ENCODE measurements at places on chromosomes 1 and 21. TPM values are rescaled to one million over a fixed set of nuclear protein-coding genes. Genes with fewer than 3 reads are reported as not detected.

Gene RAB13
- 79.3 TPM for total RNA-seq

DNA sequence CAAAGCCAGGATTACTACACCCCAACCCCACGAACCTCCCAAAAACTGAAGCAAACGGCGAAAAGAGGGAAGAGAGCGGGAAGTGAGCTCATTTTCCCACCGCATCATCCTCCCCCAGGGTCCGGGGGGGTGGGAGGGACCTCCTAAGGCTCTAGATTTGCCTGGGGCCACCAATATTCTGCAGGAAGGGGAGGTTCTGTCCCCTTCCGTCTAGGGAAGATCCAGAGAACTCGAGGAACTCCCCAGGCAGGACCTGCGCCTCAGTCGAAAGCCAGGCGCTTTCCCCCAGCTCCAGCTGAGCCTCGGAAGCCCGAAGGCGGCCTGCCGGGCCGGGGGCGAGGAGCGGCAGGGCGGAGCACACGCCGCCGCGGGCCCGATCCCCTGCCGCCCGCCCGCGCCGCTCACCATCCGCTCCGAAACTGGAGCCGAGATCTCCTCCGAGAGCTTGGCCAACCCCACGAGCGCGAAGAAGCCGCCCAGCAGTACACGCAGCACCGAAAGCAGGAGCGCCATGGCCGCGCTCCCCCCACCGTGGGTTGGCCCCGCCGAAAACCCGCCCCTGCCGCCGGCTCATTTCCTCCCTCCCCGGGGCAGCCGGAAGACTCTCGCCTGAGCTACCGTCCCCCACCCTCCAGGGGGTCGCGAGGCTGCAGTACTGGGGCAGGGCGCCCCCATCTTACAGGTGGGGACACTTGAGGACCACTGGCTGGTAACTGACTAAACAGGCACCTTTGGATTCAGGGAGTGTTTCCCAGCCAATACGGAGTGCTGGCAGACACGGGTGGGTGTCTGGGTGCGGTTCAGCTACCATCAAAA lies at the start of gene TMEM35B:
TSS of gene TMEM35B (minus strand) at position 555 of the 816 bp plus-strand sequence. CDS start at position 513, 42 bp downstream.
- peak; percentile 77 for DNase-seq

Gene FBLIM1
- 78.3 TPM for total RNA-seq

Gene C1orf185
- total RNA-seq: not detected

DNA sequence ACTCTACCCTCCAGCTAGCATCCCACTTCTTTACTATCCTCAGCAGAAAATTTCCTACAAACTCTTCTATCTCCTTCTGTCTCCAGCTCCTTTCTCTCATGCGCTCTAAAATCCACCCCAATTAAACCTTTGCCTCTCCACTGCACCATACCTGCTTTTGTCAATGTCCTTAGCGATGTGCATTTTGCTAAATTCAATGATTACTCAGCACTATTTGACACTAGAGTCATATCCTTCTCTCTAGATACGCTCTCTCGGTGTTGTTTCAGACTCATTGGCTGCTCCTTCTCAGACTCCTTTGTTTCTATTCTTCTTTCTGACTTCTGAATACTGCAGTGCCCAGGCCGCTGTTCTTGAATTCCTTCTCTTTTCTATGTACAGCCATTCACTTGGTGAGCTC lies 144.2 kb downstream of the HLX start:
- no peak for DNase-seq

- DNase-seq: no peak
These were observed 8.2 kb upstream of the TGFBR3 start for GRCh38 chr1:91894036-91894761.

Gene GSTM5
- total RNA-seq: 0.52 TPM

GRCh38 chr21:34337741-34338140 lies 26.1 kb upstream of the KCNE2 start:
- DNase-seq: no peak

GRCh38 chr1:160781186-160781766 lies 14.7 kb upstream of the LY9 start:
- DNase-seq: no peak

DNA sequence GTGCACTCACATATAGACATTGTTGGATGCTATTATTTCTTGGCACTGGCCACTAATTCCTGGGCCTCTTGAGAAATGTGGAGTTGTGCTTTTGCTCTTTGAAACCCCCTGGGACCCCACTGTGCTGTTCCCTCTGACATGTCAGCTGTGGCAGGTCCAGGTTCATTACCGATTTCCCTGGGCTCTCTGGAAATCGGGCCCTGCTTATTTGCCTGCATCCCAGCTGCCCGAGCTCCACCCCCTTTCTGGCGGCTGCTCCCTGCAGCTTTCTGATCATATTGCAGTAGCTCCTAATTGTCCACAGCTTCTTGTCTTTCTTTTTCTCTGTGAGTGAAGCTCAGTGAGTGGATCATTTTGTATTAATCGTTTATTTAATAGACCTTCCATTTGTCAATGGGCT lies 183.7 kb upstream of the FAM78B start:
- no peak for DNase-seq
